A549 treated with DMSO at 1 μM for 4 hours (cell line): ENCODE measurements at places on chromosomes 3 and 15. TPM values are rescaled to one million over a fixed set of nuclear protein-coding genes. Genes with fewer than 3 reads are reported as not detected.

Gene KCNMB2
- not detected in 5 replicates for total RNA-seq

Gene ECE2
- total RNA-seq = not detected in 5 replicates

Gene ZKSCAN7
- total RNA-seq = not detected in 5 replicates

Gene TNFAIP8L3
- 4.3 to 7.1 TPM (median 5.6 TPM) in 5 replicates for total RNA-seq

Gene SLC28A2
- not detected in 5 replicates for total RNA-seq

Gene MUC4
- 0.05 to 0.06 TPM in 2 of 5 replicates, not detected in the others for total RNA-seq

Gene COL7A1
- 139 to 257 TPM (median 204 TPM) in 5 replicates for total RNA-seq

Gene GP5
- total RNA-seq = 0.03 to 0.07 TPM in 2 of 5 replicates, not detected in the others
